ENCODE measurements at places on chromosomes 12 and 14. TPM values are rescaled to one million over a fixed set of nuclear protein-coding genes. Genes with fewer than 3 reads are reported as not detected.

The MFAP5 gene
- not detected for total RNA-seq

The CLEC4D gene
- not detected for total RNA-seq

The NACA gene
- total RNA-seq: 1,231 TPM

The SLC39A5 gene
- total RNA-seq: 1.3 TPM

The PRPF39 gene
- total RNA-seq: 45.2 TPM

The RD3L gene
- total RNA-seq: not detected

The FOXN4 gene
- not detected for total RNA-seq

DNA sequence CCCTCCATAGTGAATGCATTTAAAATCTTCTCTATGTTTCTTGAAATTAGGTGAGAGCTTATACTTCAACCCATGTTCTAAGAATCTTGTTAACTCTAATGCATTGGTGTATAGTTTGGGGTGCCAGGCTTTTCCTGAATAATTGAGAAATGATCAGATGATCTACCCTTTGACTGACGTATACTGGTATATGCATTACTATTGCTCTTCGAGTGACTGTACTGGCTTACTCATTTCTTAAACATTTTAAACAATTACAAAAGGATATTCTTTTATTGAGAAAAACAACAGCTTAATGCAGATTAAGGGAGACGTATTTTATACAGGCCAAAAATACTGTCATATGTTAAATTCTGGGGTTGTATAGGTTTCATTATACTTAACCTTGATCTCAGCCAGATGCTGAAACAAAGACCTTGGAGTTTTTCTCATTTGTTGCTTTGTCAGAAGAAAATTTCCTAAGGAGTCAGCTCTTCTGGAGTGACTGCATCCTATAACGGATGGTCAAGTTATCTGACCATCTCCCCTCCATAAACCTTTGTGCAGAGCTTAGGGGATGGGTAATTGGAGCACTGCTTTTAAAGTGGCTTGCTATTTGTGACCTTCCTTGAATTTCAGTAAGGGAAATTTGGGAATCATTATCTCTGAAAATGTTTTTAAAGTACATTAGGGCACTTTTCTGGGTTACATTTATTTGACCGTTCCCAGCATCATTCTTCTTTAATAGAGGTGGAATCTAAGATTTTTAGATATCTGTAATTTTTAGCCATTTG lies 507.6 kb downstream of the PCNX1 start:
- DNase-seq: no peak

GRCh38 chr14:57221931-57222330 lies 46.8 kb downstream of the EXOC5 start:
- DNase-seq: no peak

- DNase-seq: peak; percentile 20
Observed at GRCh38 chr12:55797068-55797467, 20.5 kb downstream of the SARNP start.

GRCh38 chr14:32662211-32662610 lies 276.5 kb upstream of the NPAS3 start:
- DNase-seq: no peak

DNA sequence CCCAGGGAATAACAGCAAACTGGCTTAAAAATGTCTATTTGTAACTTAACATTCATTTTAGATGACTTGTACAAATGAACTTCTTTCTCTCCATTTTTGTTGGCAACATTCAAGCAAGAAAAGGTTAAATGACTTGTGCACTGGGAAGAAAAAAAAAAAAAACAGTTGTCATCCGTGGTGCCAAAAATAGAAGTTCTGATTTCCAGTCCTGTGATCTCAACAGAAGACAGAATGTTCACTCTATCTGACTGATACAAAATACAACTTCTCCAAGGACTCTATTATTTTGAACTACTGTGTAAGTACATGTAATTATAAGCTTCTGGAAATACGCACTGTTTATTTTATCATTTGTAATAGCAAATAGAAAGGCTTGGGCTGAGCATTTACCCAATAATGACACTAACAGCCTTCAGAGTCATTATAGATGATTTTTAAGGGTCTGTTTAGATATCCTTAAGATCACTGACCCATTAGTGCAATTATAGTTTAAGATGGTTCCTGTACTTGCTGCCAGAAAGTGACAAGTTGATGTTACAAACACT lies 59.9 kb downstream of the LIN7A start:
- DNase-seq: no peak

DNA sequence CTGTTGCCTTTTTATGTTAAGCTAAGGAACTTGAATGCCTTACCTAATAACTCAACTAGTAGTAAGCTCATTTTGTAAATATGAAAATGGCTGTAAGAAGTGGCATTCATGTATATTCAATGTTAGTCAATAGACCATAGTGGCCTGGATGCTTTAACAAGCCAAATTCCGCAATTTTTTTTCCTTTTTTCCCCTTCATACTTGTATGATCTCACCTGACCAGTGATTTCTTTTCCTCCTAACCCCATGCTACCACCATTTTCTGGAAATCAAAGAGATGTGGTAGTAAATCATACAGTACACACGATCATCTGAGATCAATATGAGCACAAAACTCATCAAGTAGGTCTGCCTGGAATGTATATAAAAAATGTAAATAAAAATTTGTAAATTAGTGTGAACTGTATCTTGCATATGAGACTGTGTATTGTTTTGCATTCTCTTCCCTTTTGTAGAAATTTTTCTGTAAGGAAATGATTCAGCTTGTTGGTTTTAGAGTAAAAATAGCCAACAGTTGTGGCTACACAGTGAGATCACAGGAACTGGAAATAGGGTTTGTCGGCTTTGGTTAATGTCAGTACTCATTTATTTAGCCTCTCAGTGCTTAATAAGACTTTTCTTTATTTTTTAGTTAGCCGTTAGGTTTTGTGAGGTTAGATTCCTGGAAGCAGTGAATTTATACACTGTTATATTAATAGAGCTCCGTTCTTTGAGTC lies 62.5 kb downstream of the ETNK1 start:
- peak; percentile 10 for DNase-seq

- DNase-seq: no peak
Observed at GRCh38 chr12:13387101-13387500, 190.6 kb downstream of the EMP1 start.

DNA sequence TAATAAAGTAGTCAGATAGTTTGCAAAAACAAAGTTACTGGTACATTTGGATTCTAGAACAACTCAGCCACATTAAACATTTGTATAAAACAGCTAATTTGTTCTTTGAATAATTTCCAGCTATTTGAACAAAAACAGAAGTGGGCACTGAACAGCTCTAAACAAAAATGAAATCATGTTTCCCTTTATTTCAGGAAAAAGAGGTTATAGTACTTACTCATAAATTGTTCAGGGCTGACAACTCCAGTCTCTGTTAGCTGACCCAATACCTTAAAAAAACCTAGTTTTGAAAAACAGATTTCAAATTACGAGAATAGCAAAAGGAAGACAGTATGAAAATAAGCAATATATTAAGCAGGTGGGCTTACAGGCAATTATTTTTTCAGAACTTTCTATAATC lies 8.2 kb downstream of the GNPNAT1 start:
- DNase-seq: no peak

DNA sequence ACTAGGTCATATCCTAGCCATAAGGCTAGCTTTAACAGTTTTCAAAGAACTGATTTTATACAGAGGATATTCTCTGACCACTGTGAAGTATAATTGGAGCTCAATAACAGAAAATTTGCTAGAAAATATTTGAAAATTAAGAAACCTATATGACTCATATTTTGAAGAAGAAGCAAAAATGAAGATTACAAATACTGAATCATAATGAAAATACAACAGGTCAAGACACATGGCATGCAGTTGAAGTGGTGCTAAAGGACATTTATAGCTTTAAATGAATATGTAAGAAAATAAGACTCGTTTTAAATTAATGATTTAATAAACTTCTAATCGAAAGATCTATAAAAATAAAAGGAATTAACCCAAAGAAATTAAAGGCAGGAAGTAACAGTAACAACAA lies 1234.6 kb downstream of the SLC16A7 start:
- no peak for DNase-seq

DNA sequence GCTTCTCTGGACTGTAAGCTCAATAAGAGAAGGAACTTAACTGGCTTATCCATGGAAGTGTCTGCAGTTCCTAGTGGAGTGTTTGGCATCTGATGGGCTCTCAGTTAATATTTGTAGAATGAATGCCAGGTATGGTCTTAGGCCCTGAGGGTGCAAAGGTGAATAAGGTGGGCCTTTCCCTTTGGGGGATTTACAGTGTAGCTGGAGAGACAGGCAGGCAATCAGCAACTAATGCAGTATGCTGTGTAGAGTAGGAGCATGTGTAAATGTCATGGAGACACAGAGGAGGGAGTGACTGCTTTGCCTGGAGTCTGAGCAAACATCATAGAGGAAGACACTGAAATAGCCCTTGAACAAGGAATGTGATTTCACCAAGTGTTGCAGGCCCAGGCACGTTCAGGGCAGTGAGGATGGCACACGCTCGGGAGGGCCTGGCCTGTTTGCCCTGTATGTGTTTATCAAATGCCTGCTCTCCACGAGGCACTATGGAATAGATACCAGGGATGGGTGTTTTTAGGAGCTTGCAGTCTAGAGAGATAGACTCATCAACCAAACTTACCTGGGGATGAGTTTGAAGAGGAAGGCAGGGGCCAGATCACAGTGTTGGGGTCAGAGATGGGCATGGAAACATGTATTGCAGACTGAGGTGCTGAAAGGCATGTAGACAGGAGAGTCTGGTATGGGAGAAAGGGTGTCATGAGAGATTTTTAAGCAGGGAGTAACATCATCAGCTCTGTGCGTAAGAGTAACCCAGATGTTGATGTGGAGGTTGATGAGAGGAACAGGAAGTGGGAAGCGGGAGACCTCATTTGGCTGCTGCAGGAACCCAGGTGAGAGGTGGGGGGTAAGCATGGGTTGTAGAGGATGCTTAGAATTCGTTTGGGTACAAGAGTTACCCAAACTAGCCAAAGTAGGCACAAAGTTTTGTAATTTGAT lies 54.1 kb downstream of the PLXNC1 start:
- DNase-seq: no peak

GRCh38 chr14:69687606-69688298 lies 76.4 kb downstream of the SUSD6 start:
- DNase-seq: no peak

DNA sequence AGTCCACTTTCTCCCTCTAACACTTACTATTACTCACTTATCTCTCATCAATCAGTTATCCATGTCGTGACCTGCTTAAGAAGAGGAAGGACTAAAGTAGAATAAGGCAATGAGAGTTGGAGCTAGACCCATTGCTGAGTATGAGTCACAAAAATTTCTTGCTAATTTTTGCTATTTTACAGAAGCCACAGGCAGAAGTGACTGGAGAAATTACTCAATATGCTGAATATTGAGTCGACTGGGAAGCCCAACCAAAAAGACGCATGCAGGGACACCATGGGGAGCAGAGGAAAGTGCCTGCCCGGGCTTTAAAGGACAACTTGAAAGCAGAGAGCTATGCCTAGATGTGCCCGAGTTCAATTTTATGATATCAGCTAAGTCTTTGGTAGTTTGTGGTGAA lies 115.4 kb upstream of the FOXG1 start:
- no peak for DNase-seq

DNA sequence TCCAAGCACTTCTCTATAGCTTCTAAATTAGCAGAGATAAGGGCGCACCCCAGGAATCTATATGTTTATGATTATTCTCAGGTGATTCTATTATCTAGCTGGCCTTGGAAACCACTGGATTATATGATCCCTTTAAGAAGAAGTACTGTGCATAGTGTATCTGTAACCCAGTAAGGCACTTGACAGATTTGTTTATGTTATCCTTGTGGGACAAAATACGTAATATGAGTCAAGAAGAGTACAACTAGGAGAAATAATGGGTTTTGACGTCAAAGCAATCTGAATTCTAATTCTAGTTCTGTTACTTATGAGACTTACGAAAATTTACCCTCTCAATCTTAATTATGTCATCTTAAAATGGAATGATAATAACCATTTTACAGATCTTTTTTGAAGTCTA lies 259.6 kb upstream of the NAV3 start:
- no peak for DNase-seq

- DNase-seq: no peak
Observed at GRCh38 chr12:45663455-45663854, 66.1 kb upstream of the ARID2 start.

DNA sequence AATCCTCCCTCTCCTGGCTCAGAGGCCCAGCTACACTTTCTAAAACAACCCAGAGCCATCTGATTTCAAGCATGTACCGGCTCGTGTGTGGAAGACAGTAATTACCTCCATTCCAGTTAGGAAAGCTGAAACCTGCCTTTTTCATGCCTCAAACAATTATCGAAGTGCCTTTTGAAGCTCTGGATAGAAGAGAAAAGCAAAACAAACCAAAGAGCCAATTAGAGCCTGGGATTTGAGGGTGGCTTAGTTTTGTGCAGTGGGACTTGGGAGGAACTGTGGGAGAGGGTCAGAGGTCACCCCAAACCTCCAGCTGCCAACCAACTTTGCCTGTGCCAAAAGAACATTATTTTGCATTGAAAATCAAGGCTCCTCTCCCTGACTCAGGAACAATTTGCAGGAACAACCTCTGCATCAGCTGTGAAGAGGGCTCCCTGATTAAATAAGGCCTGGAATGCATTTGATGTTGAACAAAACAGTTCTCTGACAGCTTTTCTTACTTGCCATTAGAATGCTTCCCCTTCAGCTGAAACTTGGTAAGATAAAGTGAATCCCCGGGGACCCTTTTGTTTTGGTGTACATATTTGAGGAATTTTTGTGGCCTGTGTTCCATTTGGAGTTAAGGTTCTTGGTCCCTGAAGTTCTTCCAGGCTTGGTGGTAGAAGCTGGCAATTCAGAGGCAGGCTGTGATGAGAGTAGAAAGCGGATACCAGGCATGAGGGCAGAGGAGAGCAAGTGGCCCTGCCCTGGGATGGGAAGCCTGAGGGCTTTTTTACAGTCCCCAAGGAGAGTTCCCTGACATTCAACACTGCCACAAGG lies 270.1 kb downstream of the ZFP36L1 start:
- DNase-seq: no peak

- DNase-seq: no peak
Observed at GRCh38 chr12:28780960-28781359, 368.1 kb upstream of the FAR2 start.

GRCh38 chr14:100547633-100548294 lies 39.5 kb downstream of the BEGAIN start:
- DNase-seq: peak; percentile 28

- DNase-seq: no peak
Observed at GRCh38 chr12:117046861-117047530, 52.2 kb downstream of the TESC start.

DNA sequence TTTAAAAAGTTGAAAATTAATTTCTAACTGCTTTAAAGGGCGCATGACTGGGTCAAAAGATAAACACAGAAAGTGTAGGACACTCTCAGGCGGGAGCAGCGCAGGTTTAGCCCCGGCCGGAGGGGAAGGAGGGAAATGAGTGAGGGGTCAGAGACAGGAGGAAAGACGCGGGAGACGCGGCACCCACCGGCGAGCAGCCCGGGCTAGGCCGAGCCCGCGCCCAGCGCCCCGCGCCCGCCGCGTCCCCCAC lies 591 bp downstream of the GXYLT1 start:
- no peak for DNase-seq
